ENCODE measurements at places on chromosomes 7 and 10. TPM values are rescaled to one million over a fixed set of nuclear protein-coding genes. Genes with fewer than 3 reads are reported as not detected.

The CALN1 gene
- 2.8 TPM for total RNA-seq

DNA sequence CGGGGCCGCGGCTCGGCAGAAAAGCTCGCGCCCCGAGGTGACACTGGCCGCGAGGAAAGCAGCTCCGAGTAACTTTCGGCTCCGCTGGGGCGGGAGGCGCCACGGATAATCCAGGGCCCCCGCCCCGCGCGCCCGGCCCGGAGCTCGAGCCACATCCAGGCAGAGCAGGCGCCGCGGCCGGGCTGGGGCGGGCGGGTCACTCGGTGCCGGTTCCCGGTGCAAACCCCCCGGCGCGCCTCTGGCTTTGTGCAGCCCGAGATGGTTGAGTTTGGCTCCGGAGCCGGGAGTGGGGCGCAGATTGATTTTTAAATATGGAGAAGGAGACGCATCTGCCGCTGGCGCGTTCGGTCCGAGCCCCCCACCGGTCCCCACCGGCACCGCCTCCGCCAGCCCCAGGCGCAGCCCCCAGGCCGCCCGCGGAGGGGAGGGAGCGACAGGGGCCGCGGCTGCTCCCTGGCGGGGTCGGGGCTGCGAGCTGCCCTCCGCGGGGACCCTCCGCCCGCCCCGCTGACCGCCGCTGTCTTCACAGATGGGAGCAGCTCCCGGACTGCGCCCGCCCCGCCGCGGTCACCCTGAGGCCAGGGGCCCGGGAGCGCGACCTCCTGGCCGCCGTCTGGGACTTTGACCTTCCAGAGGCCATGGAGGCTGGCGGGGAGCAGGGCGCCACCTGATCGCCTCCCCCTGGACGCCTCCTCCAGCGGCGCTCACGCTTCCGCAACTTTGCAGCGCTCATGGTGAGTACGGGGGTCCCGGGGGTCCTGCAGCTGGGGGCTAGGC is 643 bp downstream of the ADGRA1 start:
- DNase-seq: no peak

- DNase-seq: no peak
Measured at GRCh38 chr7:98996150-98996552, 117.8 kb downstream of the TRRAP start.

GRCh38 chr10:103986360-103986759 is 19.4 kb downstream of the SLK start:
- no peak for DNase-seq

The UCN3 gene
- total RNA-seq: not detected

The FGFR2 gene
- 1.9 TPM for total RNA-seq

GRCh38 chr10:13340626-13341376 is 7.3 kb downstream of the SEPHS1 start:
- DNase-seq: no peak

The CPA2 gene
- total RNA-seq: 0.11 TPM

GRCh38 chr7:53350241-53350640 is 314.8 kb downstream of the POM121L12 start:
- no peak for DNase-seq

GRCh38 chr7:44094883-44095592 is 9.1 kb upstream of the AEBP1 start:
- no peak for DNase-seq

- no peak for DNase-seq
Measured at GRCh38 chr10:104072786-104073185, 12.9 kb downstream of the COL17A1 start.

The GOLGA7B gene
- 2.0 TPM for total RNA-seq

DNA sequence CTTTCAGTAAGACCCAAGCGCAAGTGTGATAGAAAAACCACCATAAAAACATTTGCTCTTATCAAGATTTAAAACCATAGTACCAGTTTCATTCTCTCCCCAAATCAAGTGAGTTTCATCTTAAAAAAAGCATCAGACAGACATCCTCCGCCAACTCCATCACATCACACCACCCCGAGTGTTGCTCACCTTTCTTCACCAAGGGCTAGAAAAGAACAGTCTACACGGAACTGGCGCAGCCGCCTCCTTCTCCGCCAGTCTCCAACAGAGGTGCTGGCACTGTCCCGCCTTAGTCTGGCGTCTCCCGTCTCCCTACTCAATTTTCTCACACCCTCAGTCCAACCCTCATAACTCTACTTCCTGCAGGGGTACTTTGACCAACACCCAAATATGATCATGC is 46.9 kb upstream of the WIPI2 start:
- DNase-seq: peak; percentile 14
